ENCODE measurements at places on chromosomes 4 and X.
A peak's percentile ranks its signal among the peaks of the same experiment; 100 is the strongest.

- peaks cover 9% of the 10 kb centered on the region for H3K27me3 ChIP-seq
- no peak for DNase-seq
- no peaks in the 10 kb centered on the region for H3K36me3 ChIP-seq
- peaks cover 3% of the 10 kb centered on the region for H3K4me1 ChIP-seq
These were observed 60.2 kb downstream of the CHRNA9 start for GRCh38 chr4:40395166-40395900.

DNA sequence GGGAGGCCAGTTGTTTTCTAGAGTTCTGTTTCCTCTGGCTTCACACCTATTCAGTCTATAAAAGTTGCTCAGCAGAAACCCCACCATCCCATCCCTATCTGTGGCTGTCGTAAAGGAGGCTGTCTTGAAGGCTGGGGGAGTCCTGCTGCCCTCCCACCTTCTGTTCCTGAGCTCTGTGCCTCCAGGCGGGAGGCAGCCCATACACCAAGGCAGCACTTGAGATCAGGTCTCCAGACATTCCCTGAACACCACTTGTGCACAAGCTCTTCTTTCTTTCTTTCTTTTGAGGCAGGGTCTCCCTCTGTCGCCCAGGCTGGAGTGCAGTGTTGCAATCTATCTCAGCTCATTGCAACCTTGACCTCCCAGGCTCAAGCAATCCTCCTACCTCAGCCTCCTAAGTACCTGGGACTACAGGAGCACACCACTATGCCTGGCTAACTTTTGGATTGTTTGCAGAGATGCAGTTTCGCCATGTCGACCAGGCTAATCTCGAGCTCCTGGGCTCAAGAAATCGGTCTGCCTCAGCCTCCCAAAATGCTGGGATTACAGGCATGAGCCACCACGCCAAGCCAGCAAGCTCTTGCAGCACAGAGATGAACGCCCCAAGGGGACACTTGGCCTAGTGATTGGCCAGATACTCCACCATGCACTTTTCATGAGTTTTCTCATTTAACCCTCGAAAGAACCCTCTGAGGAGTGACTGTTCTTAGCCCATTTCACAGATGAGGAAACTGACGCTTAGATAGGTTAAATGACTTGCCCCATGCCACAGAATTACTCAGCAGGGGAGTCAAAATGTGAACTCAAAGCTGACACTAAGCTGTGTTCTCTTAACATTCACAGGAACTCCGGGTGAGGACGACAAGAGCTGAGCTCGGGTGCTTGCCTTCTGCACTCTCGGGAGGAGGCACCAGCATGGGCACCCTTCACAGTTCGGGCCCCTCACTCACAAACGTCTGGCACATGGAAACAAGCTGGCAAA is 55.8 kb upstream of the ENPP6 start:
- no peak overlapping the region for H3K27ac ChIP-seq
- DNase-seq = peak; percentile 19
- H3K36me3 ChIP-seq = peaks cover 12% of the 10 kb centered on the region

DNA sequence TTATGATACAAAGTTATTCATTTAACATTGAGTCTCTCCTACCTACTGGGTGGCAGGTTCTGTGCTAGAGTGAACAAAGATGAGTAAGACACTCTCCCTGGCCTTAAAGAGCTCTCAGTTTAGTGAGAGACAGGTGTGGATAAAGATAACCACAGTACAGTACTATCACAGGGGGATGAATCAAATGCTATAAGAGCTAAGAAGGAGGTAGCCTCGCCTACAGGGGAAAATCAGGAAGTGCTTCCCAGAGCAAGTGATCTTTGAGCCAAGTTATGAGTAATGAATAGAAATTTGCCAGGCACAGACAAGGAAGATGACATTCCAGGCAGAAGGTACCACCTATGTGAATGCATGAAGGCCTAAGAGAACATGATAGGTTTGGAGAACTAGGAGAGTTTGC is 3.4 kb upstream of the IGBP1 start:
- peaks cover 6% of the 10 kb centered on the region for H3K36me3 ChIP-seq
- H3K4me1 ChIP-seq = peaks cover 33% of the 10 kb centered on the region
- DNase-seq = no peak
- no peak overlapping the region for H3K4me3 ChIP-seq
- H3K27me3 ChIP-seq = no peaks in the 10 kb centered on the region
- no peak overlapping the region for H3K27ac ChIP-seq

- H3K27ac ChIP-seq = no peak overlapping the region
- no peaks in the 10 kb centered on the region for H3K27me3 ChIP-seq
- no peaks in the 10 kb centered on the region for H3K4me1 ChIP-seq
- no peaks in the 10 kb centered on the region for H3K36me3 ChIP-seq
- H3K4me3 ChIP-seq = no peak overlapping the region
- DNase-seq = no peak
These were observed 93.8 kb downstream of the APBB2 start for GRCh38 chr4:41120297-41121217.

- DNase-seq = no peak
- H3K27me3 ChIP-seq = no peaks in the 10 kb centered on the region
- H3K27ac ChIP-seq = no peak overlapping the region
- H3K36me3 ChIP-seq = no peaks in the 10 kb centered on the region
- no peaks in the 10 kb centered on the region for H3K4me1 ChIP-seq
These were observed 106.6 kb upstream of the WDR44 start for GRCh38 chrX:118239178-118239870.

- peaks cover 37% of the 10 kb centered on the region for H3K27me3 ChIP-seq
- H3K4me3 ChIP-seq = peak overlapping the region; percentile 73
- no peak for DNase-seq
- H3K27ac ChIP-seq = no peak overlapping the region
These were observed 389 bp upstream of the CCSER1 start for GRCh38 chr4:90126805-90127204.

GRCh38 chr4:108881190-108881589 is 118.3 kb upstream of the ETNPPL start:
- H3K4me3 ChIP-seq = no peak overlapping the region
- H3K36me3 ChIP-seq = no peaks in the 10 kb centered on the region

DNA sequence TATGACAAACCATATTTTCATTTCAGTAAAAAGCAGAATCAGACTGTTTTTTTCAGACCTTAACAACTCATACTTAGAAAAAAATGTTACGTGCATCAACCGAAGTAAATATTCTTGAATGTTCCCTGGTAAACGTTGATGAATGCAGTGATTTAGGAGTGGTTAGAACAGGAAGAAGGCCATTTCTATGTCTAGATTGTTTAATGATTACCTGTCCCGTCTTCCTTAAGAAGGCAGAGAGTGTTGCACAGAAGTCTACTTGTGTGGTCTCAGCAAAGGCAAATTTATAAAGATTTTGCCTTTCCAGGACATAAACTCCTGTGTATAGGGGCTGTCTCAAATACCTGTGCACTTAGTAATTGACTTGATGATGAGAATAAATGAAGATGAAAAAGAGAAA is 134.5 kb downstream of the MGST2 start:
- H3K4me3 ChIP-seq = no peak overlapping the region
- H3K36me3 ChIP-seq = no peaks in the 10 kb centered on the region
- no peak overlapping the region for H3K27ac ChIP-seq
- no peak for DNase-seq
- peaks cover 26% of the 10 kb centered on the region for H3K4me1 ChIP-seq

GRCh38 chr4:118265312-118266144 is 87.3 kb downstream of the PRSS12 start:
- H3K27ac ChIP-seq = no peak overlapping the region
- H3K4me3 ChIP-seq = peak overlapping the region; percentile 68
- H3K27me3 ChIP-seq = peaks cover 6% of the 10 kb centered on the region
- no peaks in the 10 kb centered on the region for H3K4me1 ChIP-seq
- DNase-seq = peak; percentile 45

- no peaks in the 10 kb centered on the region for H3K27me3 ChIP-seq
- no peak overlapping the region for H3K4me3 ChIP-seq
- no peak overlapping the region for H3K27ac ChIP-seq
- no peaks in the 10 kb centered on the region for H3K4me1 ChIP-seq
- no peak for DNase-seq
- H3K36me3 ChIP-seq = no peaks in the 10 kb centered on the region
These were observed 43.9 kb downstream of the GABRB1 start for GRCh38 chr4:47075262-47075661.

GRCh38 chr4:24730256-24731001 is 64.9 kb upstream of the SOD3 start:
- H3K4me1 ChIP-seq = no peaks in the 10 kb centered on the region
- H3K27me3 ChIP-seq = no peaks in the 10 kb centered on the region
- no peak overlapping the region for H3K4me3 ChIP-seq
- no peak overlapping the region for H3K27ac ChIP-seq
- DNase-seq = no peak

DNA sequence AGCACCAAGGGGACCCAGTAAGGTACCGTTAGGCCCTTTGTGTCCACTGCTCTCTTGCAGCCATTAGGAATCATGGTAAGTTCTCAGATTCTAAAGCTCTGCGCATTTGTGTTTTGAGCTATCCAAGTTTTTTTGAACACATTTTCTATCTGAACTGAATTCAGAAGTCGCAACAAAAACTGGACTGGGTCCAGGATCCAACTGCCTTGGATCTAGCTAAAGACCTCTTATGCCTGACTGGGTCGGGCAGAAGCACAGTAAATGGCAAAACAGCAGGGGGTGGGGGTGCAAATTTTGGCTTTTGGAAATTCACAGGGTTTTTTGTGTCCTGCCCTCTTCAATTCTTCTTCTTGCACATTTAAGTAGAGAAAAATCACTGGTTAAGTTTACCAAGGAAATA is 30.0 kb downstream of the RCHY1 start:
- H3K36me3 ChIP-seq = peaks cover 44% of the 10 kb centered on the region
- DNase-seq = no peak
- H3K27me3 ChIP-seq = no peaks in the 10 kb centered on the region
- no peaks in the 10 kb centered on the region for H3K4me1 ChIP-seq
- H3K27ac ChIP-seq = no peak overlapping the region

GRCh38 chr4:66568001-66568400 is 897.7 kb upstream of the EPHA5 start:
- H3K4me1 ChIP-seq = no peaks in the 10 kb centered on the region
- H3K27ac ChIP-seq = no peak overlapping the region
- no peak overlapping the region for H3K4me3 ChIP-seq
- no peak for DNase-seq
- no peaks in the 10 kb centered on the region for H3K36me3 ChIP-seq

DNA sequence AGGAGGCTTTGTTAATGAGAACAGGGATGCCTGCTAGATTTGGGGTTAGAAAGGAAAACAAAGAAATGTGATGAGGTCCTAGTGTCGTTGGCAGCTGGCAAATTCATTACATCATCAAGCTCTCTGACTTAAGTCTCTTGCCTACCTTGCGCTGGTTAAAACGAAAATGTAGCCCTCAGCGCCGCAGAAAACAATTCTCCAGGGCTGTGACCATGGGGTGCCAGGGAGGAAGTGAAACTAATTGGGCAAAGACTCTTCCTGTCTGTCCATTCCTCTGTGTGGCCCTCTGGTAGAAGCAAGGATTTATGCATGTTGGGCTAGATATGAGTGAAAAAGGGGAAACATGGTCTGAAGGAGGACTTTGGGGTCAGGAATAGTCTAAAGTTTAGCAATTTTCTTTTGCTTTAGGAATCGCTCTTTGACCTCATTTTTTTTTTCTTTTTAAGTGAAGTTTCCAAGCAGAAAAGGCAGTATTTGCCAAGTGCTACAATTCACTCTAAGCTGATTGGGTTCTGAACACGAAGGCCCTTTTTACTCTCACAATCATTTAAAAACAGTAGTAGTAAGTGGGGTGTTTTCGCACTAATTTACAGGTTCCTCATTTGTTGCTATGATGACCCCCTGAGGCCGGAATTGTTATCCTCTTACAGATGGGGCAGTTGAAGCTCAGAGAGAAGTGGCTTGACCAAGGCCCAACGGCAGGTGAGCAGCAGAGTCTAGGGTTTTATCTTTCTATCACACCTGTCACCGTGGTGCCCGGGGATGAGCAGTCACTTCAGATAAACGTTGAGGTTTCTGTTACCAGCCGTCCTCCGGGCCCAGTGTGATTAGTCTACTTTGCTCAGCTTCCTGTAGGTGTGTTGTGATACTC is 27.3 kb upstream of the CHRNA9 start:
- H3K27ac ChIP-seq = peak overlapping the region; percentile 98
- no peaks in the 10 kb centered on the region for H3K27me3 ChIP-seq
- peaks cover 91% of the 10 kb centered on the region for H3K4me1 ChIP-seq
- peak; percentile 83 for DNase-seq
- H3K36me3 ChIP-seq = peaks cover 11% of the 10 kb centered on the region
- peak overlapping the region; percentile 64 for H3K4me3 ChIP-seq

DNA sequence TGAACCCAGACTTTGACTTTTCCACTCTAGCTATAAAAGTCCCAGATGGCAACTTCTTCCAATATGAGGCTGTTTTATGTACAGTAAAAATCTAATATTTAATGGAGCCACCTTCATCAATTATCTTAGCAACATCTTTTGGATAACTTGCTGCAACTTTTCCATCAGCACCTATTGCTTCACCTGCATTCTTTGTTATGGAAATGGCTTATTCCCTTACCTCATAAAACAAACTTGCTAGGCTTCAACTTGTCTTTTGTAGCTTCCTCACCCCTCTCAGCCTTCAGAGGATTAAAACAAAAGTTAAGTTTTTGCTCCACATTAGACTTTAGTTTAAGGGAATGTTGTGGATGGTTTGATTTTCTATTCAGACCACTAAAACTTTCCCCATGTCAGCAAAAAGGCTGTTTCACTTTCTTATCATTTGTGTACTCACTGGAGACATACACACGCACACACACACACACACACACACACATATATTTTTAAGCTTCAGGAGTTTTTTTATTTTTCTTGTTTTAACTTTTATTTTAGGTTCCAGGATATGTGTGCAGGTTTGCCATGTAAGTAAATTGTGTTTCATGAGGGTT is 1296.1 kb upstream of the PABPC4L start:
- no peaks in the 10 kb centered on the region for H3K27me3 ChIP-seq
- no peak overlapping the region for H3K4me3 ChIP-seq
- no peak overlapping the region for H3K27ac ChIP-seq
- DNase-seq = no peak
- H3K36me3 ChIP-seq = no peaks in the 10 kb centered on the region

DNA sequence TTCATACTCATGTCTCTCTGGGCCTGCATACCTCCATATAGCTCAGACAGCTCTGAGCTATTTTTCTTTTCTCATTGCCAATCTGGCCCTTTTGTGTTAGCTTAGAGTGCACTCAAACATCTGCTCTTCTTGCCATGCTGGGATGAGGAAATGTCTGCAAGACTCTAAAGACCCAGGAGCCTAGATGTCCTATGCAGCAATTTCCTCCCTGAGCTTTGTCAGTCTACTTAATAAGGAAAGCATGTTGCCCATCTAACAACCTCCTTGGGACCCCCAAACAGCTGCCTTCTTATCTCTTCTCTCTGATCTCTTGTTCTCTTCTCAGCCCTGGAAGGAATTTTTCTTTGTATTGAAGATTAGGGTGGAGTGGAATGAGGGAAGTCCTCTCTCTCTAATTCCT is 69.2 kb downstream of the UCHL1 start:
- no peaks in the 10 kb centered on the region for H3K27me3 ChIP-seq
- no peaks in the 10 kb centered on the region for H3K36me3 ChIP-seq
- no peak overlapping the region for H3K4me3 ChIP-seq
- H3K4me1 ChIP-seq = no peaks in the 10 kb centered on the region
- no peak for DNase-seq

GRCh38 chr4:169314906-169315305 is 44.1 kb upstream of the SH3RF1 start:
- no peak for DNase-seq
- peaks cover 4% of the 10 kb centered on the region for H3K27me3 ChIP-seq
- H3K4me3 ChIP-seq = no peak overlapping the region
- no peaks in the 10 kb centered on the region for H3K36me3 ChIP-seq
- H3K4me1 ChIP-seq = no peaks in the 10 kb centered on the region

All from activated CD8-positive, alpha-beta T cell treated with anti-CD3 and anti-CD28 coated beads, Interleukin-2, amount 10 ng/mL, durations not matched to agents 7 days and 5 days (primary cell).